Activated T-cell treated with anti-CD3 and anti-CD28 coated beads, Interleukin-2, amount 50 U/mL, for 72 hours (primary cell): ENCODE measurements at places on chromosomes 3 and 15. TPM values are rescaled to one million over a fixed set of nuclear protein-coding genes. Genes with fewer than 3 reads are reported as not detected.

GRCh38 chr3:1056744-1057143 lies 36.1 kb upstream of the CNTN6 start:
- no peak for DNase-seq

- no peak for DNase-seq
Observed at GRCh38 chr3:47384425-47384824, 3.6 kb downstream of the PTPN23 start.

- DNase-seq, result no peak
Observed at GRCh38 chr3:56055951-56056350, 412.3 kb downstream of the ERC2 start.

- DNase-seq, result no peak
Observed at GRCh38 chr3:112038863-112039262, 4.3 kb downstream of the TMPRSS7 start.

- DNase-seq, result peak; percentile 66
Observed at GRCh38 chr3:107598926-107599771, 76.4 kb downstream of the BBX start.

GRCh38 chr15:58235961-58236360 lies 97.8 kb downstream of the AQP9 start:
- no peak for DNase-seq

GRCh38 chr3:160134454-160134853 lies 90.8 kb upstream of the C3orf80 start:
- DNase-seq, result no peak

DNA sequence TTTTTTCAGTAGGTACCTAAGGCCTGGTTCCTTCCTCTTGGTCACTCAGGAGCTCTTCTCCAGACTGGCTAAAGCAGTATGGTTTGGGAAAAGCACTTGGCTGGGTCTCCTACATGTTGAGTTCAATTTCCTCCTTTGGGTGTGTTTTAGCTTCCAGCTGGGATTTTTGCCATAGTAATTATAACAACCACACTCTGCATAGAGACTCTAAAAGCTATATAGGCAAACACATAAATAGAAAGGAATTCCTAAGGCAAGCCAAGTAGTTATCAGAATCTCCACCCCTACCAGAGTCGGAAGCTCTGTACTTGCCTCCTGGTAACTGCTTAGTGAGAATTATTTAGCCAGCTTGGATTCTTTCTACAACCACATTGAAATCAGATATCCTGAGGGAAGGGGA lies 48.6 kb downstream of the FOXL2 start:
- DNase-seq, result no peak

DNA sequence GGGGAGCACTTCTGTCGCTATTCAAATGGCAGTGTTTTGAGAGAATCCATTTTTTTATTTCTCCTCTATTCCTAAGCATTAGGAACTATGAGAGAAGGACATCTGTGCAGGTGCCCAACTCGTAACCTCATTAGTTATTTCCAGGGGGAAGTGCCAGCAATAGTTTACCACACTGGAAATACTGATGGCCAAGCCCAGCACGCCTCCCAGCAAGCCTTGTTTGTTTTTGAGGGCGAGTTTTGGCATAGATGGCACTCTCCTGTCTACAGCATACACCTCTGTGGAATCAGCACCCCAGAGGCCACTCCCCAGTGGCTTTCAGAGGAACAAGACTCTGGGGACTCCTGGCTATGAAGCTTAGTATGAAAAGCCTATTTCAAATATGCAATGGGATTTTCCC lies 36.6 kb downstream of the FAN1 start:
- no peak for DNase-seq

GRCh38 chr3:144415492-144415891 lies 443.9 kb downstream of the DIPK2A start:
- no peak for DNase-seq

GRCh38 chr15:44654858-44655257 lies 8.6 kb downstream of the SPG11 start:
- DNase-seq, result no peak

- no peak for DNase-seq
Observed at GRCh38 chr3:9911863-9912262, 5.0 kb upstream of the IL17RC start.

GRCh38 chr3:414063-414462 lies 217.5 kb downstream of the CHL1 start:
- no peak for DNase-seq

- DNase-seq, result no peak
Observed at GRCh38 chr15:69436951-69437350, 15.7 kb upstream of the RPLP1 start.

GRCh38 chr3:48927928-48928327 lies 9.3 kb downstream of the ARIH2 start:
- DNase-seq, result no peak

GRCh38 chr3:100533176-100533575 lies 40.8 kb downstream of the TMEM45A start:
- no peak for DNase-seq

DNA sequence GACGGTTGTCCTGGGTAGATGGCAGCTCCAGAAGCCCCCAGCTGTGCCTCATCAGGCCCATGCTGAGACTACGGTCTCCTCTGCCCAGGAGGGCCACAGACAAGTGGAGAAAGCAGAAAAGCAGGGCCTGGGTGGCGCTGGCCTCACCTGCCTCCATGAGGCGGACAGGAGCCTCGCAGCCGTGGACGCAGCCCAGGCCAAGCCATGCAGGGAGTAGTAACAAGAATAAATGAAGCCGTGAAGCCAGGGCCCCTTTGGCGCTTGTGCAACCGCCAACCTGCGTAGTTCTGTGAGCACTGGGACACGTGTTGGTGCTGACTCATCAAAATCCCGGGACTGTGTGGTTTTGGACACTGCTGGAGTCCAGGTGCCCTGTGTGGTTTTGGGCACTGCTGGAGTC lies 12.3 kb upstream of the MUC4 start:
- no peak for DNase-seq

GRCh38 chr15:22903961-22904534 lies 65.6 kb downstream of the NIPA2 start:
- DNase-seq, result no peak

- no peak for DNase-seq
Observed at GRCh38 chr3:141052201-141053069, 1.3 kb downstream of the SPSB4 start.

GRCh38 chr15:31098491-31098917 lies 3.0 kb downstream of the TRPM1 start:
- DNase-seq, result no peak

DNA sequence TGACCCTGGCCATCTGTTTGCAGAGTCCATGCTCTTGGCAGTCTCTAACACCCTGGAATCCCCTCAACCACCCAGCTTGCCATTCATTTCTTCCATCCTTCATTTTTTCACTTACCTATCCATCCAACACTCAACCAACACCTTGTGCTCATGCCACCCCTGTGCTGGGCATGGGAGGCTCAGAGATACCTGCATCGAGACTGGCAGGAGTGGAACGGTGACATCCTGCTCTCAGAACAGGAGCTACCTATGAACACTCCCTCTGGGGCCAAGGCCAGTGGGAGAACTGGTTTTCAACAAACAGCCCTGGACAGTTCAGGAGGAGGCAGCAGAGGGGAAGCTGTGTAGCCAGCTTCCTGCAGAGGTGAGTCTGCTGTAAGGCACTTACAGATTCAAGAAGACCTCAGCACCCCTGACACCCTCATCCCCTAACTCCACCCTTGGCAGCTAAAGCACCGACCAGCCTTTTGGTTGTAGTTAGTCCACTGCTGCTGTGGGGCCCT lies 19.5 kb upstream of the ATP2B2 start:
- DNase-seq, result no peak

- DNase-seq, result no peak
Observed at GRCh38 chr15:75565062-75565970, 13.8 kb downstream of the PTPN9 start.

The CACNA2D3 gene
- not detected for total RNA-seq

The GOLGA6A gene
- total RNA-seq, result 0.46 TPM

The CCDC39 gene
- total RNA-seq, result not detected

The NPAP1 gene
- total RNA-seq, result not detected

The CFAP20DC gene
- total RNA-seq, result 2.8 TPM

The CCR9 gene
- 0.14 TPM for total RNA-seq

The TMEM207 gene
- not detected for total RNA-seq

The NRG4 gene
- not detected for total RNA-seq
